ENCODE measurements at places on chromosomes 5 and 9.

DNA sequence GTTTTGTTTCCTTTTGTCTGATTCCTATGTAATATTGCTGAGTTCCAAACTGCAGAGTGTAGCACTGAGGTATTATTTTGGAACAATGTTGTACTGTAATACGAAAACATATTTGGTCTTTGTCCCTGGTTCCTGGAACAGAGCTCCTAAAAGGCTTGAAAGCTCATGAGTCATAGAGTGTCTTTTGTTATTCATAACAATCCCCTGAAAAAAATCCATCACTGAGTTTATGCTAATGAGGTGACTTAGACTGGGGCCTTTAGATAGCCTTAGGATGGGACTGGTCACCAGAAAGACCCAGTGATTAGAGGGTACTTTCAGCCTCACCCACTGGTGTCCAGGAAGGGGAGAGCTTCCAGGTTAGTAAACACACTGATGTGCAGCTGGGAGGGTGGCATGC lies 132.7 kb upstream of the POU5F2 start:
- DNase-seq, result no peak

- DNase-seq, result no peak
These were observed 81.7 kb upstream of the CTNND2 start for GRCh38 chr5:11985993-11986392.

DNA sequence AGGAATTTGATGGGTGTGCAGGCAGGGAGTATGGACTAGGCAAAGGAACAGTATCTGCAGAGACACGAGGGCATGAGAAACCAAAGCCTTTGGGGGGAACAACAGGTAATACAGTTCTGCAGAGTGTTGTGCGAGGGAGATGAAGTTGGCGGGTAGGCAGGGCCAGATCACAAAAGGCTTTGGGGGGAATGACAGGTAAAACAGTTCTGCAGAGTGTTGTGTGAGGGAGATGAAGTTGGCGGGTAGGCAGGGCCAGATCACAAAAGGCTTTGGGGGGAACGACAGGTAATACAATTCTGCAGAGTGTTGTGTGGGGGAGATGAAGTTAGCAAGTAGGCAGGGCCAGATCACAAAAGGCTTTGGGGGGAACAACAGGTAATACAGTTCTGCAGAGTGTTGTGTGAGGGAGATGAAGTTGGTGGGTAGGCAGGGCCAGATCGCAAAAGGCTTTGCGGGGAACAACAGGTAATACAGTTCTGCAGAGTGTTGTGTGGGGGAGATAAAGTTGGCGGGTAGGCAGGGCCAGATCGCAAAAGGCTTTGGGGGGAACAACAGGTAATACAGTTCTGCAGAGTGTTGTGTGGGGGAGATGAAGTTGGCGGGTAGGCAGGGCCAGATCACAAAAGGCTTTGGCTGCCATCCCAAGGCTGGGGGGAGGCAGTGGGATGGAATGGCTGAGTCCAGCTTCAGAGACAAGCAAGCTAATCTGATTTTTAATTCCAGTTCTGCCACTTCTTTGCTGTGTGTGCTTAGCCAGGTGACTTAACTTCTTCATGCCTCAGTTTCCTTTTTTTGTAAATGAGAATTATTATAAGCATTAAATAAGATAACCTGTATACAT lies 33.0 kb downstream of the FRMPD1 start:
- DNase-seq, result no peak

GRCh38 chr5:37727238-37727637 lies 112.6 kb downstream of the GDNF start:
- DNase-seq, result no peak

GRCh38 chr5:29277642-29278041 lies 1915.8 kb upstream of the CDH6 start:
- no peak for DNase-seq

- DNase-seq, result no peak
These were observed 79.8 kb upstream of the MAMDC2 start for GRCh38 chr9:69963803-69964202.

DNA sequence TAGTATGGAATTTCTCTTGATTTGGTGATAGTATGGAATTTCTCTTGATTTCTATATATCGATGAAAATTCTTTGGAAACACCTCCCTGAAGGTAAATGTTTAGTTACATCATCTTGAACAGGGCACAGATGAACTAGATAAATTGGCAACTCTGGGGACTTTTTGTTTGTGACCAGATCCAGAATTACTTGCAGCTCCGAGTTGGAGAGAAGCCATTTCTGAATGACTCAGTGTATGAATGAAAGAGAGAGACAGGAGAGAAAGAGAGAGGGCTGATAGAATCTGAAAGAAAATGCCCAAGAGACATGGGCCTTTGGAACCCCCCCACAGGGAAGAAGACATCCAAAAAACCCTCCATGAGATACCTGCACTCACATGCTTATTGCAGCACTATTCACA lies 14.1 kb downstream of the TNFSF15 start:
- no peak for DNase-seq

DNA sequence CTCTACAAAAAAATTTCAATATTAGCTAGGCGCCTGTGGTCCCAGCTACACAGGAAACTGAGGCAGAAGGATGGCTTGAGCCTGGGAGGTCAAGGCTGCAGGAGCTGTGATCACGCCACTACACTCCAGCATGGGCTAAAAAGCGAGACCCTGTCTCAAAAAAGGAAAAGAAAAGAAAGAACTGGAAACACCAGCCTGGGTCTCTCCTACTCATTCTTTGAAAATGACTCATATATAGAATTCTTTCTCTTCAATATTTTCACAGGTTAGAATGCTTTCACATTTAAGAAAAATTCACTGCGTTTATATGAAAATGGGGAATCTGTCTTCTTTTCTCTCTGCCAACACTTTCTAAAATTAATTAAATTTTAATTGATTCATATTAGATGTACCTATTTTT lies 115.6 kb downstream of the TRPM6 start:
- DNase-seq, result no peak

DNA sequence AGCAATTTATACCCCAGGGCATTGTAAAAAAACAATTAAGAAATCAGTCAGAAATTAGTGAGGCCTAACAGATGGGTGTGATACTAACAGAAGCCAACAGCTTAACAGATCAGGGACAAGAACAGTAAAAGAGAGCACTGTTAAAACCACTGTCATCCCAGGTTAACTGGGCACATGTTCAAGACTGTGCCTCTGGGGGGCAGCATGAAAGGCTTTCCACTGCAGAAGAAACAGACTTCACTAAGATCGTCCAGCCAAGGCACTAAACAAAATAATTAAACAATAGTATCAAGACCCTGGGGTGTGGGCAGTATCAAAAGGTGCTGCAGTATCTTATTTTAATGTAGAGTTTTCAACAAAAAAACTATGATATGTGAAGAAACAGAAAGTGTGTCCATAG lies 43.5 kb downstream of the FBN2 start:
- no peak for DNase-seq

GRCh38 chr5:93017849-93018248 lies 563.2 kb downstream of the NR2F1-AS1 start:
- no peak for DNase-seq

DNA sequence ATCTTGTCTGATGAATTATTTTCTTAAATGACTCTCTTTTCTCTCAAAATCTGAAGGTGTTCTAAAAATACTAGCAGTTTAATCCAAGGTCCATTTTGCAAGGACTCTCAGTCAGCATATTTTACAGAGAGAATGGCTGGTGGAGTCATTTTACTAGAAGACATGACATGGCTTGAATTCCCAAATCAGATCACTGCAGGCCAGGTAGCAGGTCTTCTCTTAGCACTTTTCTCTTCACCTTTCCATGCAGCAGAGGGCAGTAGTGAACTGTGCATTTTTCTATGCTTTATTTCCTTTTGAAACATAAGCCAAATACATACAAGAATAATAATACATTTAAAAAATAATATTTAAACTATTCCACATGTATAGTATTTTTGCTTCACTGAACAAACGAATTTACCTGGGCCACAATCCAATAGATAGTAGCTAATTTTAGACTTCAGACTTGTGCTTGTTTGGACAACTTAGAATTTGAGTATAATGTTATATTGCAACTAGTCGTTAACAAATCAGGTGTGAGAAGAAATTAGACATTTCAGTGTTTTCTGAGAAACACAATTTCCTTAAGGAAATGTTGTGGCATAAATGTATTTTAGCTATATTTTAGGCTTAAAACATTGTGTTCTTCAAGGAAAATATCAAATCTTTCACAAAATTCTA lies 289.4 kb upstream of the DAB2 start:
- peak; percentile 46 for DNase-seq

GRCh38 chr5:135944967-135945560 lies 9.7 kb downstream of the LECT2 start:
- peak; percentile 27 for DNase-seq

GRCh38 chr9:75851917-75852316 lies 38.6 kb upstream of the PCSK5 start:
- no peak for DNase-seq

- no peak for DNase-seq
These were observed 509.7 kb downstream of the PSAT1 start for GRCh38 chr9:78806492-78807160.

DNA sequence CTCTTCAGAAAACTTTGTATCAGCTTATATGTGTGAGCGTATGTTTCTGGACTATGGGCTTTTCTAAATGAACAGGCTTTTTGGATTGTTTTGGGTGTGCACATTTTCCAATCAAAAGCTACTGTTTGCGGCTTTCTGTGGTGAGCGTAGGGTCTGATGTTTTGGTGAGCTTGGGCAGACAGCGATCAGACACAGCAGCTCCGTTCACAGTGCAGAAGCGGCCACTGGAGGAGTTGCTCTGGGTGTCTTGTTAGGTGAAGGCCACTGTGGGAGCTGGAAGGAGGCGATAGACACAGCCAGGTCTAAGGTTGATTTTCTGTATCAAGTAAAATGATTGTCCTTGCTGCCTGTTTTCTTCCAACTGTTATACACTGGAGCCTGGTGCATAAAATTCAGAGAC lies 11.1 kb downstream of the PRRC2B start:
- peak; percentile 38 for DNase-seq

DNA sequence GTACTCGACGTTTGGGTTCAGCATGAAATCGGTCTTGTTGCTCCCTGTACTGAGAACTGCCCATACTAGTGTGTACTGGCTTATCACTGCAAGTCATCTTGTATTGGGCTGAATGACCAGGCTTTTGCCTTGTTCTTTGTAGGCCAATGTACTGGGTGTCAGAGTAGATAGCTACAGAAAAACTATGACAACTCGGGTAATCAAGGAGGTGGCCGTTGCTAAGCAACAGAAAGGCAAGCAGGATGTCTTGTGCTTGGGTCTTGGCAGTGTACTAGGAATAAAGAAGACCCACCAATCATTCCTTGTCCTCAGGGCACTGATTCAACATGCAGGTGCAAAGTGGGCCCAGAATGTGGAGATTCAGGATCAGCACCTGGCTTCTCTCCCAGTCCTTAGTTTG lies 11.9 kb upstream of the SHISAL2B start:
- DNase-seq, result no peak

GRCh38 chr5:135477613-135478066 lies 25.5 kb upstream of the TIFAB start:
- no peak for DNase-seq

- DNase-seq, result peak; percentile 17
These were observed 3.7 kb upstream of the SLC9A3 start for GRCh38 chr5:527646-528628.

DNA sequence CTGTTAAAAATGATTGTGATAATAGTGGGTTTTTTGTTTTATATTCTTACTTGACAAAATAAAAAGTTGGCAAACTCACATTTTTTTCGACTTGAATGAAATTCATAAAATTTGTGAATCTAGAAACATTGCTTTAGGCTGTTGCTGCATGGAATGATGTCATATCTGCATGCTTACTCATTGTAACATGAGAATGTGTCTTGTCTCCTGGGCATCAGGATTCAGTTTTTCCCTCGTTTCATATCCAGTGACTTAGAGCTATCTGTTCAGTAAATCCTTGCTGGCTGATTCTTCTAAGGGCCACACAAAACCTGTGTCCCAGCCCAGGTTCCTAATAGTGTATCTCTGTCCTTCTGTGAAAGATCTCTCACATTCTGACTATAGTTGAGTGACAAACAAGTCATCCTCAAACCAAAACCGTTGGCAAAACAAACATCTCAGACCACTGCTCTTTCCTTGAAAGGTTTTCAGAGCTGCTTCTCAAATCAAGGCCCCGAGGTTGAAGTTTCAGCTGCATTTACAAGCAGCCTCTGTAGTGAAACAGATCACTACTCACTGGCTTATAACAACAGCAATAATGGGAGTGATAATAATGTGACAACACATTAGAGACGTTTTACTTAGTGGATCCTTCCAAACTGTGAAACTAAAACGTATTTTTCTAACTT lies 95.0 kb downstream of the NPR3 start:
- no peak for DNase-seq

GRCh38 chr9:136942112-136942880 lies 2.2 kb downstream of the FBXW5 start:
- no peak for DNase-seq

DNA sequence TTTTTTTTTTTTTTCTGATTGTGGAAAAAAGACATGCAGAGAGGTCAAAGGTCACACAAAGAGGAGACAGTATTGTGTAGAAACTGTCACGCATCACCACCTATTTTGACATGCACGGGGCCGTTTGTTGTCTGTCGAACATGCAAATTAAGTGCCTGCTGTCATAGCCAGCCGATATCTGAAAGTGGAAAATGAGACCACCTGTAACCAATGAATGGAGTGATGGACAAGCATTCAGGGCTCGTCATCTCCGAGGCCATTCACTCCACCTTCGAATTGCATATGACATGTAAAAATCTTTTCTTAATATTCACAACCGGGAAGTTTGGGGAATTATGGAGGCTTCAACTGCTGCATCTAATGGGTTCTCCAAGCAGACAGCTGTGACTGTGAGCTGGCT lies 512.2 kb upstream of the ADAMTS16 start:
- no peak for DNase-seq

GRCh38 chr9:73437758-73438157 lies 286.1 kb downstream of the ANXA1 start:
- no peak for DNase-seq

DNA sequence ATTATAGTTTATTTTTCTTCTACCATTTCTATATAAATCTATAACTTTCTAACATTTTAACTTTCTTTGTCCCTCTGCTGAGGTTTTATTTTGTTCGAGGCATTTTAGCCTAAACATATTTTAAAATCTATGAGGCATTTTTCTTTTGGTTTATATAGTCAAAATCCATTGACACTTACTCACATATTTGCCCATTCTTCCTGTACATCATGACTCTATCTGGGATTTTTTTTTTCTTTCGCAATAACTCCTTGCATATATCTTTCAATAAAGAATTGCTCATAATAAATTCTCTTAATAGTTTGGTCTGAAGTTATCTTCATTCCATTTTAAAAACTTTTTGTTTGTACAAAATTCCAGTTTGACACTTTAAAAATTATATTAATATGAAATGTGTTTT lies 632.3 kb downstream of the TLE4 start:
- DNase-seq, result no peak

GRCh38 chr9:14670718-14671117 lies 22.5 kb downstream of the ZDHHC21 start:
- no peak for DNase-seq
